NCI-H1694 treated with DMSO at 0.1 percent for 48 hours (cell line): ENCODE measurements at places on chromosomes 3 and 15.

DNA sequence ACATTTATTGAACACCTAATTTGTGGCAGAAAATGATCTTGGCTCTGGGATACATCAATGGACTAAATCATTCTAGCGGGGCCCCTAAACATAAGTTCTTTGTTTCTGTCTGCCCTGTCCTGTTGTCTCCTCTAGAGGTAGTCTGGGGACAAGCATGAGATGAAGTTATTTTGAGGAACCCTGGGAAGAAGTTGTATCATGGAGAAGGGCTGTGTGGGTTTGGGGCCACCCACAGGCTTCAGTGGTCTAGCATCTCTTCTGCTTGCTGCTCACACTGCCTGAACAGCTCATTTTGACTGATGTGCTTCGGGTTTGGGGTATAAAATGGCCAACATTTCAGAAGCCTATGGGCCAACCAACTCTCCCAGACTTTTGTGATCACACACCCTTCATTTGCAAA, 50.3 kb upstream of the OSBPL11 start:
- DNase-seq, result no peak

- DNase-seq, result no peak
Observed at GRCh38 chr3:4306860-4307259, 3.7 kb downstream of the SETMAR start.

GRCh38 chr3:161208931-161209330, 12.2 kb upstream of the NMD3 start:
- no peak for DNase-seq

GRCh38 chr3:183584246-183584913, 28.9 kb upstream of the KLHL6 start:
- peak; percentile 74 for DNase-seq

DNA sequence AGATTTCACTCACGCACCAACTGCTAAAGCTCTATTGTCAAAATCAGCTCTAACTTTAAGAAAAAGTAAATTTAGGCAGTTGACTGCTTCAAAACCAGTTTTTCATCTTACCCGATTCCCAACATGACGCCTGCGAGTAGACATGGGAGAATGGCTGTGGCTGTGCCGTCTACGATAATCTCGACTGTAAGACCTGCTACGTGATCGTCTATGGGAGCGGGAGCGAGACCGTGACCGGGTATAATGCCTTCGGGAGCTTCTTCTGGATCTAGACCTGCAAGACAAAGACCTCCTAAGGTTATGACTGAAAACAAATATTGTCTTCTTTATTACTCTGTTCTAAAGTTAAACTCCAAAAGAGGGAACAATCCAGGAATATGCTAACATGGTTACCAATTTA, 12.5 kb downstream of the TRA2B start:
- no peak for DNase-seq

DNA sequence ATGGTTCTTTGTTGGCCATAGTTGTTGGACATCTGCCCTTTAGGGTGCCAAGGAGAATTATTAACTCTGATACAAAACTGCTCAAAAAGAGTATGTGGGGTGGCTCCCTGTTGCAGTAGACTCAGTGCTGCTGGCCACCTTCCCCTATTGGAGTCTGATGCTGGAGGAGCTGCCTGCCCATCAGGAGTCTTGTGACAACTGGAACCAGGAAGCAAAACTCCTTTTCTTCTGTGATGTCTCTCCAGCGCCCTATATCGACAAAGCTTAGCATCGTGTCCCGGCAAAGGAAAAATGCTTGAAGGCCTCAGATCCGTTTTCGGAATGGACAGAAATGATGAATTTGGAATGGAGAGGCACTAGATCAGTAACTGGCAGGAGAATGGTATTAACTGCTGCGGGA, 23.5 kb downstream of the PAK2 start:
- DNase-seq, result no peak

DNA sequence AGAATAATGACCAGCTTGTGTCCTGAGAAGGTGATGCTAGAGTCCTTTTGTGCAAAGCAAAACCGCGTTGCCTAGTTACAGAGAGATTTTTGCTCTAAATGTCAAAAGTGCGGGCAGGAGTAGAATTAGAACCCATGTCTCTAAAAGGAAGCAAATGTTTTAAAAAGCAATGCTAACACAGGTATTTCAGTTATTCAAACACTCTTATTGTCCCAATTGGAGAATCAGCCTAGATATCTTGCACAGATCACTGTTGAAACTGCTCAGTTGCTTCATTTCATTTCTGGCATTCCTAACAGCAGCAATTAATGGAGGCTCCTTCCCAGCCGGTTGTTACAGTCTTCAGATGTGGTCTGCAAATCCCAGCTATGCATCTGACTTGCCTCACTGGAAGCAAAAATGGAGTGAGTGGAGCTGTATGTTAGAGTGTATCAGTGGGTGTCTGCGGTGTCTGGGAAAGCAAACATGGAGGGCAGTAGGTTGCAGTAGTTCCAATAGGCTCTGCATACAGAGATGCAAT, 55.6 kb upstream of the SEMA6D start:
- DNase-seq, result no peak

DNA sequence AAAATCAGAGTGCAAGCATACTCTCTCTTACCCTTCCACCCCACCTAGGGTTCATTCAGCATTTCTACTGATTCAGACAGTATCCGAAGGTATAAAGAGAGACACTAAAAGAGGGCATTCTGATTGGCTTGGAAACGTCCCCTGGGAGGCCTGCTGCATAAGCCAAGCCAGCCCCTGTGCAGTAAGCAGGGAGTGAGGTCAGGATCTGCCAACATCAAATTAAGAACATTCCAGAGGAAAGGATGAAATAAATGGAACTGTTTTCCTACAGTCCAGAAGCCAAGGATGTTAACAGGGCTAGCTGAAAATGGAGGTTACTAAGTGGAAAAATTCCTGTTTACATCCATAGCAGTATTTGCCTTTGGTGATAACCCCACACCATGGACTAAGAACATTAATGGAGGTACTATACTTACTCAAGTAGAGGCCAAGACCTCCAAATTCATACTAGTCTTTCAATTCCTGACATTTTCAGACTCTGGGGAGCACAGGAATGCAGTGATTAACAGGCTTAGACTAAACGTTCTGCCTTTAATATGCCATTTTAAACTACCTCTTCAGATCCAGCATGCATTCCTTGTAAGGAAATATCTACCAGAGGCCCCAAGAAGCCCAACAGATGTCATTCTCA, 34.5 kb downstream of the NPTN start:
- DNase-seq, result no peak

DNA sequence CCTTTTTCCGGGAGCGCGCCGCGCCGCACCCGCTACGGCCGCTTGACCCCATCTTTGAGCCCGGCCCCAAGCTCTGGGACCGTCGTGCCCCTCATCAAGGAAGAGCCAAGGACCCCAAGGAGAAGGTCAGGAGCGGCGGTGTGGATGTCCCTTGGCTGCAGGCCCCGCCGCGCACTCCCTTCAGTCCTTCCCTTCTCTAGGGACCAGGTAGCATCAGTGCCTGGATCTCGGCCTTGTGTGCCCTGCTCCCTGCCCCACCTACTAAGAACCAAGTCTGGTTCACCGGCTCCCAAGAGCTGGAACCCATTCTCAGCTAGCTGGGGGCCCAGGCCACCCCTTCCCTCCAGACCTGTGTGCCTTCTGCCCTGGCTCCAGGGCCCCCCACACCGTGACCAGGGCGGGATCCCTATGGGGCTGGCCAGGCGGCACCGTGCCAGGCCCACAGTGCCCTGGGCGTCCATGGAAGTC, 69.3 kb upstream of the CGNL1 start:
- no peak for DNase-seq

GRCh38 chr3:75396316-75396802, 267.8 kb upstream of the FRG2C start:
- DNase-seq, result no peak

DNA sequence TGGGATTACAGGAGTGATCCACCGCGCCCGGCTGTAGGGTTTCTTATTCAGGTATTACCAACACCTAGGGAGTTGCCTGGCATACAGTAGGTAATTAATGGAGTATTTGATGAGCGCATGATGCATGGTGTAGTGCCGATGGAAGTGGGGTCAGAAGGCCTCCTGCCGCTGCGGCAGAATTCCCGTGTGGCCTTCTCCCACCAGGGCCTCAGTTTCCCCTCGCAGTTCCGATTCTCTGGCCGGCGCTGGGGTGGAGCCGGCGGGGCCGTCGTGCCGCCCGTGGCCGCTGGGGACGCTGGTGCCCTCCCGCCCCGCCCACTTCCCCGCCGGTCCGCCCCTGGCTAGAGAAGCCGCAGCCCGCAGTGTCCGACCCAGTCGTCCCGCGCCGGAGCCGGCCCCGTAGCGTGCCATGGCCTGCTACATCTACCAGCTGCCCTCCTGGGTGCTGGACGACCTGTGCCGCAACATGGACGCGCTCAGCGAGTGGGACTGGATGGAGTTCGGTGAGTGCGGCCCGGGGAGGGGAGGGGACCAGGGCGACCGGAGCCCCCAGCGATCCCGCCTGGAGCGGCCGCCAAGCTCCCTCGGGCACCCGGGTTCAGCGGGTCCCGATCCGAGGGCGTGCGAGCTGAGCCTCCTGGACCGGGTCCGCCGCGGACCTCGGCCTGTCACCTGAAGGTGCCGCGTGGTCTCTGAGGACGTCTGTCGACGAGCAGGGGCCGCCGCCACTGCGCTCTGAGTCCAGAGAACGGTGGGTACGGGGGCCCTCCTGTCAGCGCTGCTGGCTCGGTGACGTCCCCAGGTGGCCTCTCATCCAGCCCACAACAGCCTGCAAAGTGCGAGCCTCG, at the start of gene IRAK2:
Gene IRAK2, plus strand, starts transcription at position 374 of the 848 bp plus-strand sequence. Its CDS starts 36 bp downstream, at position 410.
- no peak for DNase-seq

- no peak for DNase-seq
Observed at GRCh38 chr3:124260206-124260915, 268.4 kb upstream of the ROPN1 start.

GRCh38 chr15:89898614-89899294, 5.0 kb upstream of the AP3S2 start:
- DNase-seq, result no peak

GRCh38 chr3:170640737-170641171, 54.9 kb upstream of the SLC7A14 start:
- no peak for DNase-seq

DNA sequence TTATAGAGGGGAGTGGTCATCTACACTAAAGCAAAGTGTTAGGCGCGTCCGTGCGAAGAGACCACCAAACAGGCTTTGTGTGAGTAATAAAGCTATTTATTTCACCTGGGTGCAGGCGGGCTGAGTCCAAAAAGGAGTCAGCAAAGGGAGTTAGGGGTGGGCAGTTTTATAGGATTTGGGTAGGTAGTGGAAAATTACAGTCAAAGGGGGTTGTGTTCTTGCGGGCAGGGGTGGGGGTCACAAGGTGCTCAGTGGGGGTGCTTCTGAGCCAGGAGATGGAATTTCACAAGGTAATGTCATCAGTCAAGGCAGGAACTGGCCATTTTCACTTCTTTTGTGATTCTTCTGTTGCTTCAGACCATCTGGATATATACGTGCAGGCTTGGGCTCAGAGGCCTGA, 47.1 kb downstream of the OIP5 start:
- no peak for DNase-seq

- no peak for DNase-seq
Observed at GRCh38 chr3:66267031-66267430, 46.2 kb downstream of the SLC25A26 start.

DNA sequence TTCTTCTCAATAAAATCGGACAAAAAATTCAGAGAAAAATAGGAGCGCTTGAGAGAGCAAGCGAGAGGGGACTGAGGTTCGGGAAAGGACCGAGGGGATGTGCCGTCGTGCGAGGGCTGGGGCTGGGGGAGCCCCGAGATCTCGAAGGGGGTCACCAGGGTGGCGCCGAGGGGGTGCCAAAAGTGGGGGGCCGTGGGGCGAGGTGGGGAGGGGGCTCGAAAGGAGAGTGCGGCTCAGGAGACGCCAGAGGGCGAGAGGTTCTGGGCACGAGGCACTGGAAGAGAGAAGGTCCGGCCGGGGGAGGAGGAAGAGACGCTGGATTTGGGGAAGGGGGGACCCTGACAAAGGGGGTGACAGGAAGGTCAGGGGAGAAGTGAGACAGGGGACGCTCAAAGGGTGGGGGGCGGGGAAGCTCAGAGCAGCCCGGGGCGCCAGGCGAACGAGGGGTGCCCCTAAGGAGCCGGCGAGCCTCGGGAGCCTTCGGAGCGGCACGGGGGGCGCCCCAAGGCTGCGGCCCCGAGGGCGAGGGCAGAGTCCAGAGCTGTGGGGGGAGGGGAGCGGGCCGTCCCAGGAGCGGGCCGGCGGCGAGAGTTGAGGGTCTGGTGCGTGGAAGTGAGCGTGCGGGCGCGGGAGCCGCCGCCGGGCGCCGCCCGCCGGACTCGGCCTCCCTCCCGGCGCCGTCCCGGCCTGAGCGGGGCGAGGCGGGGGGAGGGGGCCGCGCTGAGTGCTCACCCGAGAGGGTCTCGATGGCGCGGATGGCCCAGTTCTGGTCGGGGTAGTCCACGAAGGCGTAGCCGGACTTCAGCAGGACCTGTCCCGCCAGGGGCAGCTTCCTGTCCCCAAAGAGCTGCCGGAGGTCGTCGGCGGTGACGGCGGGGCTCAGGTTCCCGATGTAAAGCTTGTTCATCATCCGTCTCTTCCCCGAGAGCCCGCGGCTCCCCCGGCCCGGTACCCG, 514 bp downstream of the IGF2BP2 start:
- DNase-seq, result no peak

DNA sequence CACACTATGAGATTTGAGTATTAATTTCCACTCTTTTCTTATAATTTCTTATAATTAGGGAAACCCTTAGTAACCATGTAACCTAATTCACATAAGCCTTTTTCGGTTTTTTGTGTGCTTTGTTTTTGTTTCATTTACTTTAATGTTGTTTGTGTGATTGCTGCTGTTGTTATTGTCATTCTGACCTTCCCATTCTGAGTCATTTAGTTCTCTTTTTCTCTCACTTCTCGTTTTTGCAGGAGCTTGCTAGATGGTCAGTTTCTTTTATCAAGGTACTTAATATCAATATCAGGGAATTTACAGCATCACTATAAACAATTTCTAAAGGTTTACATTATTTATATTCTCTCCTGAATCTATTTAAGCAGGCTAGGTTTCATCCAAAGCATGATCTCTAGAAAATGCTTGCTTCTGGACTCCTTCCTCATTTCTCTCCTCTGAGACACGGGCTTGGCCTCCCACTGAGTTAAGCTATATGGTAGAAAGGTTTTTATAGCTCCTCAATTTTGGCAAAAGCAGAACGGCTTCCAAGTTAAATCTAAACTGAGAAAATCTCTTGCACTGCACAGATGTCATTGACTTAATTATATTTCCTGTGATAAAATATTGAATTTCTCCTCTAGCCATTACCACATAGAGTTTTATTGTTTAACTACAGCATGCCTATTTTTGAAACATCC, 534.2 kb downstream of the NSUN3 start:
- no peak for DNase-seq

DNA sequence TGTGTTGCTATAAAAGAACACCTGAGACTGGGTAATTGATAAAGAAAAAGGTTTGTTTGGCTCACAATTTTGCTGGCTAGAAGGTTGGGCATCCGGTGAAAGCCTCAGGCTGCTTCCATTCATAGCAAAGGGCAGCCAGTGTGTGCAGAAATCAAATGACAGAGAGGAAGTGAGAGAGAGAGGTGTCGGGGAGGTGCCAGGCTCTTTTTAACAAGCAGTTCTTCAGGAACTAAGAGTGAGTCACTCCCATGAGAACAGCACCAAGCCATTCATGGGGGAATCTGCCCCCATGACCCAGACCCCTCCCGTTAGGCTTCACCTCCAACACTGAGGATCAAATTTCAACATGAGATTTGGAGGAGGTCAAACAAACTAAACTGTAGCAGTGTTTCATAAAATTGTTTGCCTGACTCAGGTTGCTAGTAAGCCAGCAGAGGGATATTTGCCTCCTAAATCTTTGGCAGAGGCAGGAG, 4.5 kb upstream of the PARP15 start:
- no peak for DNase-seq

- DNase-seq, result no peak
Observed at GRCh38 chr15:24898715-24899272, 56.0 kb upstream of the SNRPN start.
